Activated CD8-positive, alpha-beta memory T cell treated with anti-CD3 and anti-CD28 coated beads for 4 hours (primary cell): ENCODE measurements at places on chromosomes 16 and 17.

GRCh38 chr16:83937267-83937666, 15.8 kb upstream of the OSGIN1 start:
- no peak for DNase-seq

DNA sequence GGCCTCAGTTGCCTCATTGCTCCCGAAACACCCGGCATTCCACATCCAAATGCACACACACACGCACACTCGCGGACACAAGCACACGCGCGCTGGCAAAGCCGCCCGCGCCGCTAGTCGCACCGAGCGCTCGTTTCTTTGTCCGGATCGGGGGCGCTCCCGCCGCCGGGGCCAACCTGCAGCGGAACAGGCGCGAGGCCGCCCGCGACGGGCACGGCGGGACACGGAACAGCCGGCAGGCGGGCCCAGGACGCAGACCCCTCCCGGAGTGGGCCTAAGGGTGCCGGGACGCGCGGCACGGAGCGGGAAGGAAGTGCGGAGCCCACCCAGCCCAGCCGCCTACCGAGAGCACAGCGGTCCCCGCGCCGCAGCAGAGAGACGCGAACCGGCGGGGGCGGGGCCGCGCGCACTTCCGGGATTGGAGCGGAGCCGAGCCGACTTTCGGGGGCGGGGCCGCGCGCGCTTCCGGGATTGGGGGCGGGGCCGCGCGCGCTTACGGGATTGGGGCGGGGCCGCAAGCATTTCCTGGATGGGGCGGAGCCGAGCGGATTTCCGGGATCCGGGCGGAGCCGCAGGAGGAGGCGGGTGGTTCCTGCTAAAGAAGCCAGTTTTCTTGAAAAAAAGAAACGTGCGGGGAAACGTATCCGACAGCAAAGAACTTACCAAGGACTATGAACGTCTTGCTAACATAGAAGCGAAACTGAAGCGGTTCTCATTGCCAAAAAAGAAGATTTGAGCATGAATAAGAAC, at the start of gene CYBC1:
CYBC1 (minus strand) TSS at position 396 of the 750 bp plus-strand sequence. CDS start 1,498 bp downstream, outside the sequence.
- peak; percentile 88 for DNase-seq

DNA sequence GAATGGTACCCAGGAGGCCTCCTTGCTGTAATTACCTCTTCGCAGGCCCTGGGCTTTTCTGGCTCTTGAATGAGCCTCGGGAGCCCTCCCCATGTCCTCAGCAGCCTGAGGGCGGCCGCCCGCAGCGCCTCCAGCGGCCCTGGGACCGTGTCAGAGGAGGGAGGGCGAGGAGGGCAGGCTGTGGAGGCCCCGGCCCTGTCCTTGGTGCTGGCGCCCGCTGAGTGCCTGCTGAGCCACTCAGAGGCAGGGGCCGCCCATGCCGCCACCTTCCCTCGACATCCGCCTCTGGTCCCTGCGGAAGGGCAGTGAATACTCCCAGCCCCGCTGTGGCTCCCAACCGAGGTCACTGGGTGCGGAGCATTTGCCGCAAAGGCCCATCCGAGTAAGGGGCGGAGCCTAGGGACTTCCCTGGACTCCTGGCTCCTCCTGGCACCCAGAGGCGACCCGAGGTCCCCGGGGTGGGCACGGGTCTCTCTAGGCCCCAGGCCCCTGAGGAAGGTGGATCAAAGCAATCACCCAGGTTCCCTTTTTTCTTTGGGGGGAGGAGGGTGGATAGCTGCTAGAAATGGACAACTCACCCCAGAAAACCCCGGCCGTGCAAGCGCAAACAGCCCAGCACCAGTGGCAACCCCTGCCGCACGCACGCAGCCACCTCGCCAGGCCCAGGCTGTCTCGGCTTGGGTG, 2.8 kb downstream of the RBFOX3 start:
- DNase-seq: no peak

DNA sequence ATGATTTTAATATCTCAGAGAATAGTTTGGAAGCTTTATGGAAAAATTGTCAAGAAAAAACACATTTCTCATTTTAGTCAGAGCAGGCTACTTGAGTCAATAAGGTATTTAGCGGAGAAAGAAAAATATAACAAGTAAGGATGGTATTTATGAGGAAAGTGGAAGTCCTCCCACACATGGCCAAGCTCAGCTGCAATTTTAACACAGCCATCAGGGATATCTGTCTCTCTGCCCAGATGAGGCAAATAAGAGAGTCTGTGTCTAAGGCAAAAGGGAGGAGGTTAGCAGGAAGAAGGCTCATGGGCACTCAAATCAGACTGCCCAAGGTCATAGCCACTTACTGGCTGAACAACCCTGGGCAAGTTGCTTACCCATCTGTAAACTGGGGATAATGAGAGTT, 5.2 kb upstream of the CMTM2 start:
- no peak for DNase-seq

DNA sequence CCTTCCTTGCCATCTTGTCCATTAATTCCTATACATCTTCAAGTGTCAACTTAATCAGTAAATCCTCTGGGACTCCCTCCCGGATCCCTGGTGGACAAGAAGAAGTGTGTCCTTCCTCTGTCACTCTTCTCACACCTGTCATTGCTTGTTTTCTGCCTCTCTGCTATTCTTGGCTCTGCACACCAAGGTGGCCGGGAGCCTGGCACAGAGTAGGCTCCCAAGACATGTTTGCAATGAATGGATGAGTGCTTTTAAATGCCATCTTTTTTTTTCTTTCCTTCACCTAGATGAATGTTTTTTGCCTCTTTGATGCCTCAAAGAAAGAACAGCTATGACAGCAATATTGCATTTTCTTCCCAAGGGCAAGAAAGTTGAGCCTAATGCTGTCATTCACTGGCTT, 58.0 kb upstream of the CLEC18A start:
- no peak for DNase-seq

DNA sequence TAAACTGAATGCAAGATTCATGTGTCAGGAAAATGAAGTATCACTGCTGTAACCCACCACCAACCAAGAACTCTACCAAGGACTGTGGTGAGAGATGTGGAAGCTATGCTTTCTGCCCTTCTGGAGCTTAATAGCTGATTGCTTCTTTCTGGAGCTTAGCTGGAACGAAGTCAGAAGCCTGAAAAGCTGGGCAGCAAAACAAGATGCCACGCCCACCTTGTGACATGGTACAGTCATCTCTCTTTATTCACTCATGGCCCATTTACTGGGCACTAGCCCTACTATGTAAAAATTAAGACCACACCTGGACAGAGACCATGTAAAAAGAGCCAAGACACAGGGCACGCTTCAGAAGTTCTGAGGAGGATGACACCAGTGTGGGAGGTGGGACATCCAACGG, 48.1 kb downstream of the TEX2 start:
- no peak for DNase-seq

DNA sequence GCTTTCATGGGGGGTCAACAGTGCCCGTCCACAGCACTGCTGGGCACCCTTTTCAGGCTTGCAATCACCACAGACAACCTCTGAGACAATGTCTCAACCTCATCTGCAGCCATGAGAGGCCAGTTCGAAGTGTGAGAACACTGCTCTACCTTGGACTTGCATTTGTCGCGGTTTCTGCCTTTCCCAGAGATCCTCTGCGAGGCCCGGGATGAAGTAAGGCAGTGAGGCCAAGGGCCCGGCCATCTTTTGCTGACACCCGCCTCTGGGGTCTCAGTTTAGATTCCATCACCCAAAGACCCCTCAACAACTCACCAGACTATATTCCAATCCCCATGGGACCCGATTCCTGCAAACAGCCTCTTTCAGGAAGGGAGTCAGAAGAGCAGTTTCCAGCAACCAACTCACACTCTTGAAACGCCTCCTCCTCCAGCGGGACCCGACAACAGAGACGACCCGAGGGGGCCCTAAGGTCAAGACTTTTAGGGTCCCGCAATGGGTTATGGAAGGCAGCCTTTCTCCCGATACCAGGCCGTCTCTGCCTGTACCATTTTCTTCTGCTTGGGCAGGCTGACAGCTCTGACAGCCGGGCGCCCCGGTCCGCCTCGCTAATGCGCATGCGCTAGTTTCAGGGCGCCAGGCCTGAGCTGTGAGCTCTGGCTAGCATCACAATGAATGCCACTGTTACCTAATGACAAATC, 576.0 kb downstream of the KCNJ18 start:
- DNase-seq: no peak

DNA sequence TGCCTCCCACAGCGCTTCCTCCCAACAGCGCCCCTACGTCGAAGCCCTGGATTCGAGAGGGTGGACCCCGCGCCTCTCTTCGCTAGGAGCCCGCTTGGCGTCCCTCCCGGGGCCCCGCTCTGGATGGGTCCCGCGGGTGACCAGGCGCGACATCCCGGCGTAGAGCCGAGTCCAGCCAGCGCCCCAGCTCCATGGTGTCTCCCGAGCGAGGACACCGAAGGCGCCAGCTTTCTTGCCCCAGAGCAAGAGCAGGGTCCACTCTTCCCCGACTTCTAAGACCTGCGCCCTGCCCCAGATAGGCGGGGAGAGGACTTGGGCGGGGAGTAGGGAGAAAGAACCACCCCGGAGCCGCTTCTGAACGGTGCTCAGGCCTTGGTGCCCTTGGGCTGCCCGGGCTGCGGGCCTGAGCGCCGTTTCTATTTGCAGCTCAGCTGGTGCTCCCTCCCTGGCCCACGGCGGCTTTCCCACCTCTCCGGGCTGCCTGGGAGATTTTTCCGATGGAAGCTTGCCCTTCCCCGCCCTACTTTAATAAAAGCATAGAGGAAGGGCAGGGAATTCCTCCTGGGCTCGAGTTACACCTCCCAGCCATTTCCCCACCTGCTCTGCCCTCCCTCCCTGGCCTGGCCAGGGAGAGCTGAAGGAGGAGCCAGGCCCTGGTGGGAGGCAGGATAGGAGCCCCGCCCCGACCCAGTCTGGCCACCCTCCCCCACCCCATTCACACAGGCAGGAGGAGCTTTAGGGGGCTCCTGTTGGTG, 1.8 kb downstream of the MMP15 start:
- no peak for DNase-seq

- DNase-seq: no peak
These were observed 147.1 kb upstream of the IRX6 start for GRCh38 chr16:55176901-55177300.

GRCh38 chr16:55115506-55115905, 184.8 kb downstream of the IRX5 start:
- DNase-seq: no peak
